WTC11 (cell line): ENCODE measurements at places on chromosomes 12 and 14. TPM values are rescaled to one million over a fixed set of nuclear protein-coding genes. Genes with fewer than 3 reads are reported as not detected.

GRCh38 chr12:101430456-101430855 is 22.9 kb upstream of the ARL1 start:
- H3K27ac ChIP-seq: no peak overlapping the region
- H3K36me3 ChIP-seq: no peaks in the 10 kb centered on the region
- DNase-seq: no peak
- H3K4me3 ChIP-seq: no peak overlapping the region
- H3K4me1 ChIP-seq: no peaks in the 10 kb centered on the region

DNA sequence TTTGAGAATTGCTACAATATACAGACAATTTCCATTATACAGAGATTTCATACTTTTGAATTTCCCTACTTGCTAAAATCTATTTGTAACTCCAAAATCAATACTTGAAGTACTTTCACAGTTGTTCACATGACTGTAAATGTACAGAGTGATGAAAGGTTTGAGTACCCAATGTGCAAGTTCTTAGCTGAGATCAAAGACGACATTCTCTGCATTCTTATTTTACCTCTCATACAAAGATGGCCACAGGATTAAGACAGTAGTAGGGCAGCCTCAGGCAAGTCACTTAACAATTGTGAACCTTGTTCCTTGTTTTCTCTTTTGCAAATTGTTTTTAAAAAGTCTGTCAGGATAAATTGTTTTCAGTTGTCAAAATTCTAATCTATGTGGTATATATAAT is 255.9 kb upstream of the KITLG start:
- peaks cover 13% of the 10 kb centered on the region for H3K4me1 ChIP-seq
- no peak overlapping the region for H3K27ac ChIP-seq
- H3K27me3 ChIP-seq: peaks cover 2% of the 10 kb centered on the region; the same call in 1 of the 2 replicates
- no peak for DNase-seq
- peaks cover 25% of the 10 kb centered on the region for H3K36me3 ChIP-seq

GRCh38 chr12:53288322-53288721 is 7.0 kb upstream of the PFDN5 start:
- DNase-seq: no peak
- H3K4me3 ChIP-seq: no peak overlapping the region
- no peaks in the 10 kb centered on the region for H3K27me3 ChIP-seq
- H3K27ac ChIP-seq: peak overlapping the region; percentile 25; the same call in 1 of the 2 replicates
- no peaks in the 10 kb centered on the region for H3K4me1 ChIP-seq
- peaks cover 60% of the 10 kb centered on the region for H3K36me3 ChIP-seq

GRCh38 chr14:69629225-69630127 is 18.1 kb downstream of the SUSD6 start:
- peaks cover 61% of the 10 kb centered on the region for H3K4me1 ChIP-seq
- no peaks in the 10 kb centered on the region for H3K27me3 ChIP-seq
- H3K36me3 ChIP-seq: no peaks in the 10 kb centered on the region
- no peak overlapping the region for H3K4me3 ChIP-seq
- no peak for DNase-seq

FSCB gene
- total RNA-seq: not detected in 3 replicates
